Fibroblast of skin of left quadriceps (primary cell): ENCODE measurements at places on chromosomes 1 and 21.

- no peak for DNase-seq
Observed at GRCh38 chr21:16605597-16605996, 875.8 kb downstream of the USP25 start.

- DNase-seq = no peak
Observed at GRCh38 chr1:176885341-176885740, 279.2 kb downstream of the ASTN1 start.

- DNase-seq = no peak
Observed at GRCh38 chr21:32096411-32096810, 182.4 kb downstream of the MIS18A start.

GRCh38 chr1:60196026-60196425 is 122.5 kb upstream of the C1orf87 start:
- no peak for DNase-seq

DNA sequence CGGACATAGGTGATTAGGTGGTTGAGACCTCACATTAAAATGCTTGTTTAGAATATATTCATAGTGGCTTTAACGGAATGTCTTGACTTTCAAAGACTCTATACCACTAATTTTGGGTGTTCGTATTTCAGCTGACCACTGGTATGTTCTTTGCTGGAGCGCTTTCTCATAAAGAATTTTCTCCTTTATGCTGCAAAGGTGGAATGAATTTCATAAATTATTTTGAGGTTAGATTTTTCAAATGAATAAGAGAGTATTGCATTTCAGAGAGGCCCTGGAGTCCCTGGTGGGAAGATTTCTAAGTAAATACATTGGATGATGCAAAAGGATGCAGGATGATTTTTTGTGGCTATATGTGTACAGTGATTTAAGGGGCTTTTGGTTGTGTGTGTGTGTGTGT is 55.8 kb downstream of the HUNK start:
- DNase-seq = no peak

GRCh38 chr1:178934546-178934945 is 63.7 kb upstream of the ANGPTL1 start:
- no peak for DNase-seq
